ENCODE measurements at places on chromosomes 5 and 9.
A peak's percentile ranks its signal among the peaks of the same experiment; 100 is the strongest.

DNA sequence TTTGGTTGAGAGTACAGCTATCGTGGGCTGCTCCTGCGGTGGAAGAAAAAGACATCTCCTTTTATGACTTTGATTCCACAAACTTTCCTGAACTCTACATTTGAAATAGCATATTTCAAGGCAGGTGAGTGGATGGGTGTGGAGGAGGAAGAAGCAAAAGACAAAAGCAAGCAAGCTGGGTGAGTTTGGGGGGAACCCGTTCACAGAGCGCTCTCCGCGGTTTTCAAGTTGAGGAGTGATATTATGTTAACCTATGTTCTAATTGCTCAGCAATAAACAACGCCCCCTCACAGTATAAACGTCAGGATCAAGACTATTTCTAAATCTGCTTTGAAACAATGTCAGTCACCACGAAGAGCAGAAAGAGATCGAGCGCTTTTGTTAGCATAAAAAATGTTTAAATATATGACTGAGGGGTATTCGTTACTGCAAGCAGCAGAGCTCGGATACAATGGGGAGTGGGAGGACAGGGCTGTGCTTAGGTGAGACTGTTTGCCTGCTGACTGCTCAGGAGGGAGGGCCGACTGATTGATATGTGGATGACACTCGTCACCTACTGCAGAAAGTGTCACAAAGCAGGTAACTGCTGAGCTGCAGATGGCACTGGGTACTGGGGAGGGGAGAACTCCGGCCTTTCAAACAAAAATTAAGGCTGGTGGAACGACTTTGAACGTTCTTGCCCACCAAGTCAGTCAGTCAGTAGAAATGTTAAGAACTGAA lies 236.5 kb downstream of the DRD1 start:
- no peak for DNase-seq

DNA sequence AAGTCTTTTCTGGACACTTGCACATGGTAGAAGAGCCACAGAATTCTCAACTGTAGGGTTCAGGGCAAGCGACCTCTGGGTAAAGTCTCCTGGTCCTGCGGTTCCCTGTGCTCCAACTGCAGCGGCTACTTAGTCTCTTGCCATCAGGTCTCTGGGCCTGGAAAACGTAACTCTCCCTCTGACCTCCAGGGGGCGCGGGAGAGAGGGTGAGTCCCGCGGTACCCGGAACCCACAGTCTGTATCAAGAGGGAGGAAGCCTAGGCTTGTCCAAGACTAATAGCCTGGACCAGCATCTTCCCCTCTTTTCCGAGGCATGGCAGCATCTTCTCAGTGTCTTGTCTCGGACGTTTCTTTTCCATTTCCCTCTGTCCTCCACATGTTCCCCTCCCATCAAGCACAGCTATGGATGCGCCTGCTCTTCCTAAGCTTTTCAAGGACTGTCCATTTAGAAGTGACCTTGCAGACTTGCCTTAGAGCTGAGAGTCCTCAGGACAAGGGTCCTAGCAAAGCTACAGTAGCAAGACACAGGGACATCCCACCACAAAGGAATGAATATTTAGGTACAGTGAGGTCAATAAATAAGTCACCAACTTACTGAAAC lies 59.3 kb downstream of the FSTL4 start:
- DNase-seq: peak; percentile 36

DNA sequence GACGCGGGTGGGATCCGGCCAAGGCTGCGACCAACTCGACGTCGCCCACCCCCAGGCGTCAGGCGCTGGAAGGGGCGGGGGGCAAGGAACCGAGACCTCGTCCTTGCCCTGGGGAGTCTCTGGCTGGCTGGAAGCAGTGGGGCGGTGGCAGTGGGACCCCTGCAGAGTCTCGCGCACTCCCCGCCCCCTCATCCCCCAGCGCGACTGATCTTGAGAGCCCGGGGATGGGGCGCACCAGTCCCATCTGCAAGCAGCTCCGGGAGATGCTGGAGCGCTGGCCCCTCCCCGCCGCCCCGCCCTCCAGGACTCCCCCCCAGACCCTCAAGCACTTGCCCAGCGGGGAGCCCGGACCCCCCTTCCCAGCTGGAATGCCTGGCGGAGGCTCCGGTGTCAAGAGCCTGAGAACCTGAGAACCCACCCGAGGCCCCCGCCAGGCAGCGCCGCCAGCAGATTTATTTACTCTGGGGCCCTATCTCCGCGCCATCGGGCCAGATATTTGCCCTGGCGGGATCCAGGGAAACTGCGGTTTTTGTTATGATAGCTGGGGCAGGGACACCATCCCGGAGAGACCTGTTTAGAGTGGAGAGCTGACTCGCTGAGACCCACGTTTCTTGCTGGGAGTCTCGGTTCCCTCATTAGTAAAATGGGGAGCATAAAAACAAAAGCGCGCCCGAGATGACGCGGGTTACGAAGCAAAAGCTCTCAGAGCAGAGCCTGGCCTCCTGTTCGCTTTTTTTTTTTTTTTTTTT lies 1.2 kb downstream of the PRRT1B start:
- DNase-seq: no peak

GRCh38 chr9:13726746-13727145 lies 447.3 kb upstream of the MPDZ start:
- no peak for DNase-seq

DNA sequence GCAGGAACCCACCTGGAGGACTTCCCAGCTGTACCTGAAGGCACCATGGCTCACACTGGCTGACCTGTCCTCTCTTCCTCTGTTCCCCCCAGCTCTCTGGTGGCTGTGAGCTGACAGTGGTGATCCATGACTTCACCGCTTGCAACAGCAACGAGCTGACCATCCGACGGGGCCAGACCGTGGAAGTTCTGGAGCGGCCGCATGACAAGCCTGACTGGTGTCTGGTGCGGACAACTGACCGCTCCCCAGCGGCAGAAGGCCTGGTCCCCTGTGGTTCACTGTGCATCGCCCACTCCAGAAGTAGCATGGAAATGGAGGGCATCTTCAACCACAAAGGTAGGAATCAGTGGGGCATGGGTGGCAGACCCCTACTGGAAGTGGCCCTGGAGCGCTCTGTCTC lies 161.9 kb upstream of the OTULINL start:
- no peak for DNase-seq
